ENCODE measurements at places on chromosomes 1 and 21. TPM values are rescaled to one million over a fixed set of nuclear protein-coding genes. Genes with fewer than 3 reads are reported as not detected.
A peak's percentile ranks its signal among the peaks of the same experiment; 100 is the strongest.

The GART gene
- 33.4 TPM for total RNA-seq

The MAN1C1 gene
- 3.6 TPM for total RNA-seq

The AMY2A gene
- not detected for total RNA-seq

The GPR37L1 gene
- not detected for total RNA-seq

The GLIS1 gene
- total RNA-seq = not detected

The CFHR5 gene
- not detected for total RNA-seq

- DNase-seq = no peak
Observed at GRCh38 chr1:14955976-14956375, 197.6 kb upstream of the TMEM51 start.

- DNase-seq = no peak
Observed at GRCh38 chr1:6485168-6486101, 6.0 kb downstream of the PLEKHG5 start.

DNA sequence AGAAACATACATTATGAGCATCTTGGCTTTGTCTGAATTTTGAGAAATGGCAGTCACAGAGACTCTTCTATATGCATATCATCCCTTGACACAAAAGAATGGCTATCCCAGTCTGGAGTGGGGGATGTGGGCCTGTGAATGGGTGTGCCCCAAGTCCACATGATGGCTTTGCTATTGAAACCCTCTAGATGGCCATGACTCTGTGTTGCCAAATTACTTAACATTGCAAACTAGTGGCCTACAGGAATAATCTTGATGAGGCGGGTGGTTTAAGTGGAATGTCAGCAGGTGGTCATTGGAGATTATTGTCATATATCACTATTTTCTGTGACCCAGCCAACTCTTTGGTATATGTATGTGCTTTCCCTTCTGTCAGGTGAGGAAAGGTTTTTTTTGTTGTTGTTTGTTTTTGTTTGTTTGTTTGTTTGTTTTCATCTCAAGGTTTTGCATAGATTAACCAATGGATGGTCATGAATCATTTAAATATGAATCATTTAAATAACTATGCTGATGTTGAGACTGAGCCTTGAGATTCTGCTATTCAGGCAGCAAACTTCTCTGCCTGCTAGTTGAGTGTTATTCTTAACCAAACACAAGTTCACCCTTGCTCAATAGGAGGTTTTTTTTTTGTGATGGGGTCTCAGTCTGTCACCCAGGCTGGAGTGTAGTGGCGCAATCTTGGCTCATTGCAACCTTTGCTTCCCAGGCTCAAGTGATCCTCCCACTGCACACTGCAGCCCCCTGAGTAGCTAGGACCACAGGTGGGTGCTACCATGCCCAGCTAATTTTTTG is 103.0 kb downstream of the NOS1AP start:
- no peak for DNase-seq

DNA sequence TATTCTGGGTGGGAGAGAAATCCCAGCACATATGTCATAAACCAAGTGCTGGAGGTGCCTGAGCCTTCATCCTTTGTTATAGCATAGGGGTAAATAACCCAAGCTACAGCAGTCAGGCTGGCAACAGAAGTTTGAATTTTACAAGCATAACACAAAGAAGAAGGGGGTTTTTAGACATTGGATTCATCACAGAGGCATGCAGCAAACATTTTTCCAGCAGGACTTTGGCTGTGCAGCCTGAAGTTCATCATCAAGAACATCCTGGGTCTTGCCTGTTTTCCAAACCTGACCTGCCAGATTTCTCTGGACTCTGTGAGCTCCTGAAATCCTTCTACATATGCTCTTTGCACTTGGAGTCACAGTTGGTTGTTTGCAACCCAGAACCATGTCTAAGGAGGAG is 16.2 kb downstream of the PTGER3 start:
- no peak for DNase-seq

- no peak for DNase-seq
Observed at GRCh38 chr1:230068952-230069684, 2.1 kb downstream of the GALNT2 start.

GRCh38 chr1:86706018-86706635 is 1.8 kb downstream of the SH3GLB1 start:
- no peak for DNase-seq

DNA sequence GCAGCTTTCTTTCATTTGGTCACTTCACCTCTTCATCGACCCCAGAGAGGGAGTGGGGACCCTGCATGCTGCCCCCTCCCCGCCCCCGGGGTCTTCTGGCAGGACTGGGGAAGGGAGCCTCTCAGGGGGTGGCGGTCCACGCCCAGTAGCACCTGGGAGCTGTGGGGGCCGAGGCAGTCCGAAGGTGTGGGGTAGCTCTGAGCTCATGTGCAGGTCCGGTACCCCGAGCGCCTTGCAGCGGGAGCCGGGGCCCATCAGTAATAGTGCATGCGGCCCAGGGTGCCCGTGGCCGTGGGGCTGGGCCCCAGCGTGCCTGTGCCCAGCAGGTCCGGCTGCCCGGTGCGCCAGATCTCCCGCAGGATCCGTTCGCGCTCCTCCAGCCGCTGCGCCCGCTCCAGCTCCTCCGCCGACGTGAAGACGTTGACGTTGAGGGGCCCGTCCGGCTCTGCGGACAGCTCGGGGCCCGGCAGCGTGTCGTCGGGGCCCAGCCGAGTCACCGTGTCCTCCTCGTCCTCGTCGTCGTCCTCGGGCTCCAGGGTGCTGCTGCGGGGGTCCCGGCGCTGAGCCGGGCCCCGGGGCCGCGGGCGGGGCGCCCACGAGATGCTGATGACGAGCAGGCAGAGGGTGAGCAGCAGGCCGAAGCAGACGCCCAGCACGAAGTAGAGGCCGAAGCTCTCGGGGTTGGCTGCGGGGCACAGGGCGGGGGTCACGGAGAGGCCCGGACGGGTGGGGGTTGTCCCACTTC is 1.2 kb downstream of the EVA1B start:
- no peak for DNase-seq

DNA sequence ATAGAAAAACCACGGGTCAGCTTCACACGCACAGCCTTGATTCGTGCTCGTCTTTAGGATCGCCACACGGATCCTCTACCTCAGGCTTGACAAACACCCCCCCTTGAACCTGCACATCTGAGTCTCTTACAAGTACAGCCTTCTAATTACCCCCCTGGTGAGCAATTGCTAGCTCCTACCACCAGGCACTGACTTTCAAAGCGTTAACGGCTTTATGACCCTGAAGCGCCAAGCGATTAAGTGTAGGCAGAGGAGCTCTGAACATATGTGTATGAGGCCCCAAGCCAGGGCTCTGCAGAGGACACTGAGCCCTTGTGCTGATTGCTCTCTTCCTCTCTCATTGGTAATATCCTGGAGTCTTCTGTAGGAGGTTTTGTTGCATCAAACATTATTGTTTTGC is 55.7 kb upstream of the EPHA8 start:
- no peak for DNase-seq

GRCh38 chr1:216216305-216216704 is 206.9 kb downstream of the USH2A start:
- DNase-seq = no peak

DNA sequence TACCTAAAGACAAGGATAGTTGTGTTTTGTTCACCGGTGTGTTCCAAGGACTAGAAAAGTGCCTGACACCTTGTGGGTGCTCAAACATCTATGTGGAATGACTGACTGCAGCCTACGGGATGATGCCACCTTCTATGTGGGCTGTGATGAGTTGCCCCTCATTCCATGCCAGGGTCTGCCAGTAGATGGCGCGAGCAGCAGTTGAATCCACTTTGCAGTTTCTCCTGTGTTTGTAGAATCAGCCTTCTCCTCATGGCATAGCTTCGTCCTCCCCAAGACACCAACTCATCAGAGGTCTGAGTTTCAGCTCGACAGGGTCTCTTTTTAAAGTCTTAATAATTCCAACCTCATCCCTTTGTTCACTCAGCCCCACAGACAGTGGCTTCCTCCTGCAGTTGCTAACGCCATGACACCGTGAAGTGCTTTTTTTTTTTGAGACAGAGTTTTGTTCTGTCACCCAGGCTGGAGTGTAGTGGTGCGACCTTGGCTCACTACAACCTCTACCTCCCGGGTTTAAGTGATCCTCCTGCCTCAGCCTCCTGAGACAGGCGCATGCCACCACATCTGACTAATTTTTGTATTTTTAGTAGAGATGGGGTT is 133.7 kb downstream of the CAPN8 start:
- DNase-seq = peak; percentile 19

GRCh38 chr1:30572192-30572591 is 151.2 kb downstream of the MATN1 start:
- DNase-seq = no peak

DNA sequence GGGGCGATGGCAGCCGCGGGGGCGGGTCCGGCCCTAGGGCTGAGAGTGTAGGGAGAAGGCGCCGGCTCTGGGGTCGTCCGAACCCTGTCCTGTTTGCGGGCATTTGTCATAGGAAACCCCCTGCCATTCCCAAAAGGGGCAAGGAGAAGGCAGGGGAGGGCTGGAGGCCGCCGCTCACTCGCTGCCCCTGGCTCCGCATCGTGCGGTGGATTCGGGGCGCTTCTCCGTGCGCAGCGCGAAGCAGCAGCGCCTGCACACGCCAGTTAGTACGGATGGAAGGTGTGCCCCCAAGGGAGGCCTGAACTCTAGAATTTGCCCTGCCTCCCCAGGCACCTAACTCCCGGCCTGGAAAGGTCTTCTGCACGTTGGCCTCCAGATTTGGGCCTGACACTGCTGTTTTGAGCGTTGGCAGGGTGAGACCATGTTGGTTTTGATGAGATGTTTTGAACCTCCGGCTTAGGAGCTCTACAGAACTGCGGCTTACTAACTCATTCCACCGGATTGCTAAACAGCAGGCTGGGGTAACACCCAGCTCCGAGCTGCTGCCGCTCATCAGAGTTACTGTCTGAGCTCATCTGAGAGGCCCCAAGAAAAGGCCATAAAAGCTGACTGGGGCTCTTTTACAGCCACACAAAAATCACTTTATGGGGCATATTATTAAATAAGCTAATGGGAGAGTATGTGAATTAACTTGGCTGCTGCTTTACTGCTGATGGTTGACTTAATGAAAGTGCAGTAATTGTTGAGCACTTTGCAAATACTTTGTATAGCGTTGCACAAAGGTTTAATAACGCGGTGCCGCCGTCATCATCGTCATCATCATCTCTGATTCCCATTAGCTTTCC is 987 bp downstream of the GPR137B start:
- peak; percentile 49 for DNase-seq

Data from natural killer cell (primary cell).